ENCODE measurements at places on chromosomes 3 and 15.

DNA sequence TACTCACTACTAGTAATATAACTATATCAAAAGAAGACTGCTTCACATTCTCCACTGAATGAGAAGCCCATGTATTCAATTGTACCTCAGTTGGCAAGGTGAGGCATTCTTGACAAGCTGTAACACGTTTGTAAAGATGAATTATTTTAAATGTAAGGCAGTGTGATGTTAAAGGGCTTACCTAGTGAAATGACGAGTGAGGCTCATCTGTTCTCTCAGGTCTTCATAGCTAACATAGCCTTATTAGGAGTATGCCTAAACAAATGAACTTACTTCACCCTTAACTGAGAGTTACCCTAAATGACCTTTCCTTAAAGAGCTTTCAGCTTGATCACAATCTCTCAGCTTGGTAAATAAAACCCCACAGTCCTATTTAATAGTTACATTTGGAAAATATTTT is 127.3 kb downstream of the FEZF2 start:
- H3K36me3 ChIP-seq = no peaks in the 10 kb centered on the region
- H3K4me3 ChIP-seq = no peak overlapping the region
- H3K4me1 ChIP-seq = no peaks in the 10 kb centered on the region
- ATAC-seq = no peak

DNA sequence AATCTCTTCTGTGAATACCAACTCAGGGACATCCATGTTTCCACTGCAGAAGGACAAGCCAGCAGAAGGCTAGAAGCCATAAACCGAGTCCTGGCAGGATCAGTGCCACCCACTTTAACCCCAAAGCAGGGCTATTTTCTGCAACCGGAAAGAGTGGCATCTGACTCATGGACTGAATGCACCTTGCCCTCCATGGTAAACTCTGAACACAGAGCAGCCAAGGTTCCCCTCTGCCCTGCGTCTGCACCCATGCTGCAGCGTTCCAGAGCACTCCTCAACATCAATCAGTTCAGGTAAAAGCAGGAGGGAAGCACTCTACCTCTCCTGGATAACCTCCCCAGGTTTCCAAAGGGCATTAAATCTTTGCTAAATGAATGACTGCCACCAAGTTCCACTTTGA is 801 bp upstream of the NGRN start:
- peak; percentile 69 for ATAC-seq
- H3K27me3 ChIP-seq = no peaks in the 10 kb centered on the region
- peak overlapping the region; percentile 97 for H3K4me3 ChIP-seq
- H3K36me3 ChIP-seq = peaks cover 36% of the 10 kb centered on the region

GRCh38 chr15:50335251-50335650 is 19.7 kb downstream of the GABPB1 start:
- H3K27me3 ChIP-seq = no peaks in the 10 kb centered on the region
- peaks cover 45% of the 10 kb centered on the region for H3K36me3 ChIP-seq
- no peak overlapping the region for H3K4me3 ChIP-seq
- no peak overlapping the region for H3K27ac ChIP-seq

GRCh38 chr3:52225452-52226228 is at the start of gene TLR9:
TSS of gene TLR9 (minus strand) at chr3:52225645. CDS start at chr3:52225529, 116 bp downstream.
- H3K36me3 ChIP-seq = peaks cover 25% of the 10 kb centered on the region
- H3K4me3 ChIP-seq = peak within 1 kb of the TSS; percentile 87
- no peaks in the 10 kb centered on the region for H3K27me3 ChIP-seq
- ATAC-seq = peak; percentile 39

DNA sequence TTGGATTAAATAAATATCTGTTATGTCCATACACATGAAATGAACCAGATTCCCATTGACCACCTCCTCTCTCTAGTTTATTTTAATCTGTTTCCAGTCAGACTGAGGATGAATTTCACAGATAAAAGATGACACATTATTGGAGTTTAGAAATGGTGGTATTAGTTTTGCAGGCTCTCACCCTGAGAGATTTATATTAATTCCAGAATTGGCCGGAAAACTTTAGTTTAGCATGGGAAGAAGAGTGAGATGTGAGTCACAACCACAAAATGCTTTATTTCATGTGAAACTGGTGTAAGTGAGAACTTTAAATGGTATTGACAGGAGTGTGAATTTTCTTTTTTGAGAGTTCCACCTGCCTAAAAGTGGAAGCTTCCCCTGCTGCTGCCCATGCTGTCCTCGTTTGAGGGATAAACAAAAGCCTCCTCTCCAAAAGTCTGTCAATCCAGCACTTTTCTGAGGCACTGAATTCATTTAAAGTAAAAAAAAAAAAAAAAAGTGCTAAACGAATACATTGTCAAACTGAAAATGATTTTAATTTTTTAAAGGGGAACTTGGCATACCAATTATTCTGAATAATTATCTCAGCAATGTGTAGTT is 65.1 kb upstream of the EPHA3 start:
- no peaks in the 10 kb centered on the region for H3K36me3 ChIP-seq
- no peaks in the 10 kb centered on the region for H3K27me3 ChIP-seq
- H3K27ac ChIP-seq = no peak overlapping the region
- ATAC-seq = no peak

DNA sequence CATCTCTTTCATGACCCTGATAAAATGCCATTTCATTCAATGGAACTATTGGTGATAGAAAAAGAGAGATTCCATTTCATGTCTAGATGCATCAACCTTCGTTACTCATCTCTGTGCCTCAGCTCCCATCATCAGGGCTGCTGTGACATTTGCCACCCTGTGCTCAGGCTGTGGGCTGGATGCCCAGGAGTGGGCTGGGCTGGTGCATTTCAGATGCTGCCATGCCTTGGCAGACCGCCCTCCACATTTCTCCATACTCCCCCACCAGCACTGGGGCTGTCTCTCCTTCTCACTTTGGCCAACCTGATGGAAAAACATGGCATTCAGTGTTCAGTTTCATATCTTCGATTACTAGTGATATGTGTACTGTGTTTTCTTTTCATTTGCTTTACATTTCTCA is 59.1 kb downstream of the DNASE1L3 start:
- H3K4me1 ChIP-seq = peaks cover 5% of the 10 kb centered on the region
- peaks cover 38% of the 10 kb centered on the region for H3K36me3 ChIP-seq
- no peaks in the 10 kb centered on the region for H3K27me3 ChIP-seq
- no peak overlapping the region for H3K4me3 ChIP-seq
- ATAC-seq = no peak
- no peak overlapping the region for H3K27ac ChIP-seq

DNA sequence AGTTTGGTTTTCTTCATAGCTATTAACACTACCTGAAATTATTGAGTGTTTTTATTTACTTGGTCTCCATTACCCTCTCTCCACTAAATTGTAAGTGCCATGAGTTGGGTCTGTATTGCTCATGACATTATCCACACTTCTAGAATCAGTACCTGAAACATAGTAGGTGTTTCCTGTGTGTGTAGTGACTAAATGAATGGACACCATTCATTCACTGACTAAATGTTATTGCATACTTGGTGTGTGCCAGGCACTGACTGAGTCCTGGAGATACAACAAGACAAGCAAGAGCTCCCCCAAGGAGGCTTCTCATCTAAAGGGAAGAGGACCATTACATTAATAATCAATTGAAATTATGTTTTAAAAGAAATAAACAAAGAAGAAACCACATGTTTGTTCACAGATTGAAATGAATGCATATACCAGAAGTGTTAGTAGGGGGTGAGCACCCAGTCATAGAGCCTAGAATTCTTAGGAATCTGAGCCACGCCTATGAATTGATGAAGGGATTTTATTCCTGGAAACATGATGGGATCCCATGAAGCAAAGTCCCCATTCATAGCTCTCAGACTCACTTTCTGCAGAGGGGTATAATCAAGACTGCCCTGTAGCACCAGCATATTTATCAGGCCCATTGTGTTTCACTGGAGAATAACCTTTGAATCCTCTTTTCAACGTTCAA is 31.7 kb upstream of the ATOSA start:
- H3K4me1 ChIP-seq = peaks cover 14% of the 10 kb centered on the region
- ATAC-seq = peak; percentile 97
- H3K36me3 ChIP-seq = no peaks in the 10 kb centered on the region
- peak overlapping the region; percentile 90 for H3K27ac ChIP-seq
- peak overlapping the region; percentile 56 for H3K4me3 ChIP-seq
- H3K27me3 ChIP-seq = no peaks in the 10 kb centered on the region

GRCh38 chr15:50256188-50257041 is 9.1 kb downstream of the HDC start:
- peaks cover 18% of the 10 kb centered on the region for H3K4me1 ChIP-seq
- H3K4me3 ChIP-seq = no peak overlapping the region
- no peak overlapping the region for H3K27ac ChIP-seq
- no peaks in the 10 kb centered on the region for H3K36me3 ChIP-seq

DNA sequence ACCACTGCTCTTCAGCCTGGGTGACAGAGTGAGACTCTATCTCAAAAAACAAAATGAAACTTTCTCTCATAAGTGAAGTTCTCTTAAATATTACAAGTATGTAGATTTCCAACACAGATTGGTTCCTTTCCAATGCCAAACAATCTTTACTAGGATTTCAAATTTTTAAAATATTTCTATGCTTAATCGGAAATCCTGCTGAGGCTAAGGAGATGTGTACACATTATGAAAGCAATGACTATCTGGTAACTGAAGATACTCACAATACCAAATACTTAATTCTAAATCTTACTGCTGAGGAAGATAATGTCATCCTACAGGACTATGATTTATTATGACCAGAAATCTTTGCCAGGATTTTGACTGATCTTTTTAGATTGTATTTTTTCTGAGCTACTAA is 255.6 kb upstream of the ZNF717 start:
- H3K4me1 ChIP-seq = no peaks in the 10 kb centered on the region
- H3K27ac ChIP-seq = no peak overlapping the region
- ATAC-seq = no peak

GRCh38 chr3:142795332-142795731 is 71.5 kb downstream of the TRPC1 start:
- no peaks in the 10 kb centered on the region for H3K4me1 ChIP-seq
- no peaks in the 10 kb centered on the region for H3K36me3 ChIP-seq
- H3K27ac ChIP-seq = no peak overlapping the region
- H3K4me3 ChIP-seq = no peak overlapping the region
- ATAC-seq = no peak

All from activated T-helper 17 cell treated with anti-CD3 and anti-CD28 coated beads, Interleukin-2, amount 50 U/mL, for 72 hours (primary cell).